ENCODE measurements at places on chromosomes 7 and 10. TPM values are rescaled to one million over a fixed set of nuclear protein-coding genes. Genes with fewer than 3 reads are reported as not detected.

The TM9SF3 gene
- 76.7 TPM for total RNA-seq

The IQUB gene
- 0.24 TPM for total RNA-seq

The C10orf67 gene
- not detected for total RNA-seq

The ABCB4 gene
- total RNA-seq = 0.27 TPM

The CALHM1 gene
- not detected for total RNA-seq

The CNTNAP2 gene
- 0.48 TPM for total RNA-seq

The NHLRC2 gene
- total RNA-seq = 25.9 TPM

The TRIM50 gene
- total RNA-seq = not detected

The ASZ1 gene
- not detected for total RNA-seq

The ANKRD30A gene
- total RNA-seq = not detected

The FAM200A gene
- total RNA-seq = 6.6 TPM

The GRID1 gene
- not detected for total RNA-seq

The SPDYE3 gene
- not detected for total RNA-seq

GRCh38 chr10:97574374-97575126 lies 2.0 kb downstream of the ANKRD2 start:
- H3K27me3 ChIP-seq = no peaks in the 10 kb centered on the region
- no peak overlapping the region for H3K27ac ChIP-seq
- DNase-seq = no peak
- H3K4me3 ChIP-seq = no peak overlapping the region
- H3K4me1 ChIP-seq = no peaks in the 10 kb centered on the region

- no peaks in the 10 kb centered on the region for H3K27me3 ChIP-seq
- H3K4me1 ChIP-seq = no peaks in the 10 kb centered on the region
- H3K36me3 ChIP-seq = no peaks in the 10 kb centered on the region
- H3K27ac ChIP-seq = no peak overlapping the region
- DNase-seq = no peak
- H3K4me3 ChIP-seq = no peak overlapping the region
These were observed 172.1 kb downstream of the SLC16A9 start for GRCh38 chr10:59537501-59537900.

DNA sequence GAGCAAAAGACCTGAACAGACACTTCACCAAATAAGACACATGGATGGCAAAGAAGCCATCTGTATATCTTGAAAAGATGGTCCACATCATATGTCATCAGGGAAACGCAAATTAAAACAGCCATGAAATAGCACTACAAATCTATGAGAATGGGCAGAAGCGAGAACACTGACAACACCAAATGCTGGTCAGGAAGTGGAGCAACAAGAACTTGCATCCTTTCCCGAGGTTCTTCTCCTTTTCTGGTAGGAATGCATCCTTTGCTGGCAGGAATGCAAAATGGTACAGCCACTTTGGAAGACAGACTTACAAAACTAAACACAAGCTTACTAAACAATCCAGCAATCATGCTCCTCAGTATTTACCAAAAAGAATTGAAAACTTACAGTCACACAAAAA lies 60.0 kb downstream of the PIK3AP1 start:
- DNase-seq = no peak
- H3K27me3 ChIP-seq = no peaks in the 10 kb centered on the region
- H3K4me3 ChIP-seq = no peak overlapping the region

DNA sequence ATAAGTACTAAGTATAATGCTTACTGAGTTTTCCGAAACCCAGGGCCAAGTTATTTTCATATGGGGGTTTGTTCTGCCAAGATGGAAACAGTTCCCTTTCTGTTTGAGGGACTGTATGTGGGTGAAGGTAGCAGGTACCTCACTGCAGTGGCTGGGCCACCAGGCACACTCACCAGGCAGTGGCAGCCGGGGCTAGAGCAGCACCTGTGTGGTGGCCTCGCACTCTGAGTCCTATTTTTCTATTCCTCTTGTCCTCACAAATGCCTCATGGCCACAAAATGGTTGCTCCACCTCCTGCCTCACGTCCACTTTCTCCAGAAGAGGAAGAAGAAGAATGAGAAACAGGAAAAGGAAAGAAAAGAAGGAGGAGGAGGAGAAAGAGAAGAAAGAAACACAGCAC lies 167.3 kb upstream of the SHH start:
- H3K36me3 ChIP-seq = no peaks in the 10 kb centered on the region
- H3K4me1 ChIP-seq = no peaks in the 10 kb centered on the region
- H3K27ac ChIP-seq = no peak overlapping the region
- H3K27me3 ChIP-seq = no peaks in the 10 kb centered on the region

- no peak overlapping the region for H3K27ac ChIP-seq
- no peaks in the 10 kb centered on the region for H3K36me3 ChIP-seq
- no peaks in the 10 kb centered on the region for H3K27me3 ChIP-seq
- no peak overlapping the region for H3K4me3 ChIP-seq
- DNase-seq = no peak
These were observed 66.3 kb downstream of the BEND7 start for GRCh38 chr10:13462551-13462950.

DNA sequence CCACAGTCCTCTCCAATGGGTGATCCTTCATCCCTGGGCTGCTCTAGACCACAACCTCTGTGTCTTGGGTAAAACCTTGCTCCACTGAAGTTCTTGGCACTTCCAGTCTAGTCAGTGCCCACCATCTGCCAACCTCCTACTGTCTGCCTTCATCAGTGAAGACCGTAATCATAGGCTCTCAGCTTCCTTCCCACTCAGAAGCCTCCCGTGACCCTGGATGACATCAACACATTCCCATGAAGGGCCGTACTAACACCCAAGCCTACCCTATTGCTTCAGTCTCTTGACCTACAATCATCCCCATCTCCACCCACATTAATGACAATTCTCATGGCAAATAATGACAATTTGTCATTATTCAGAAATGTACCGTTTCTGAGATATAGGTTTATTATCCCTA lies 27.6 kb upstream of the GARS1 start:
- H3K4me1 ChIP-seq = no peaks in the 10 kb centered on the region
- no peak overlapping the region for H3K4me3 ChIP-seq
- no peak for DNase-seq

DNA sequence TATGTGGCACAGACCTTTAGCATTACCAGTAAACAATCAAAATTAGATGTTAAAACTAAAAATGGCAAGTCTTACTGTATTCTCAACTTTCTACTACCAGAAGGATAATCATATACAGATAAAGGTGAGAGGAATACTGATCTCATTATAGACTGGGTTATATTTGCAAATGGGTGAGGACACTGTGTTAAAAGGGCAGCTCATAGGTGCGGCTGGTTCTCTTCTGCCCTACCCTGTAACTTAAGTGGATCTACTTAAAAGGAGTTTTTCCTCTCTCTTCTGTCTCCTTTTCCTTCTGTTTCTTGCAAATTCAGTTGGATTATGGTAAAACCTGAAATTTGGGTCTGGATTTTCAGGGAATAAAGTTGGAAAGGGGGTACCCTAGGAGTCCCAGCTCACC lies 33.0 kb downstream of the WASL start:
- no peak overlapping the region for H3K27ac ChIP-seq
- H3K4me3 ChIP-seq = no peak overlapping the region
- H3K27me3 ChIP-seq = no peaks in the 10 kb centered on the region
- H3K4me1 ChIP-seq = no peaks in the 10 kb centered on the region
- DNase-seq = no peak

GRCh38 chr10:49328401-49329145 lies 29.6 kb downstream of the C10orf71 start:
- no peak overlapping the region for H3K4me3 ChIP-seq
- no peaks in the 10 kb centered on the region for H3K36me3 ChIP-seq
- DNase-seq = no peak
- no peaks in the 10 kb centered on the region for H3K27me3 ChIP-seq
- no peak overlapping the region for H3K27ac ChIP-seq
- H3K4me1 ChIP-seq = no peaks in the 10 kb centered on the region

DNA sequence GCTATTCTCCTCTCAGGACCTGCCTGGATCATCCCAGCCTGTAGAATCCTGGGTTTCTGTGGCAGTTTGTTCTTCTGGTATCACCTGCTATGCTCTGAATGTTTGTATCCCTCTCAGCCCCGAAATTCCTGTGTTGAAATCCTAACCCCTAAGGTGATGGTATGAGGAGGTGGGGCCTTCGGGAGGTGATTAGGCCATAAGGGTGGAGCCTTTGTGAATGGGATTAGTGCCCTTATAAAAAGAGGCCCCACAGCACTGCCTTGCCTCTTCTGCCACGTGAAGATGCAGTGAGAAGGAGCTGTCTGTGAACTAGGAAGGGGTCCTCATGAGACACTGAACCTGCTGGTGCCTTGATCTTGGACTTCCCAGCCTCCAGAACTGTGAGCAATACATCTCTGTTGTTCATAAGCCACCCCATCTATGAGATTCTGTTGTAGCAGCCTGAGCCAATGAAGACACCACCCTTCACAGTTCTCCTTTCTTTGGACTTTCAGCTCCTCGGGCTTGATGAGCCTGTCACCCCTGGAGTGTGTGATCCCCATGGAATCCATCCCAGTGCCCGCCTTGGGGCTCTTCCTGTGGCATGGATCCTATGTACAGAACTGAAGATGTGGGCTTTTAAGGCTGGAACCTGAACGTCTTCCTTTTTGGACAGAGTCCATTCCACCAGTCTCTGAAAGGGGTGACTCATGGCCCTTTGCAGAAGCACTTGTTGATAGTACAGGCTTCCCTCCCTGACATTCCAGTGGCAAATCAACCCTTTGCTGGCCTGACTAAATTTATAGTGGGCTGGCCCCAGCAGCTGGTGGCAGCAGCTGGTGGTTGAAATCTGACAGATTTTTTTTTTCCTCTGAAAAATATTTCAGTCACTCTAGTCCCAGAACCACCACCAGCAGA lies 138.0 kb downstream of the TACC2 start:
- H3K36me3 ChIP-seq = no peaks in the 10 kb centered on the region
- no peak overlapping the region for H3K27ac ChIP-seq
- no peaks in the 10 kb centered on the region for H3K27me3 ChIP-seq
- no peak for DNase-seq

DNA sequence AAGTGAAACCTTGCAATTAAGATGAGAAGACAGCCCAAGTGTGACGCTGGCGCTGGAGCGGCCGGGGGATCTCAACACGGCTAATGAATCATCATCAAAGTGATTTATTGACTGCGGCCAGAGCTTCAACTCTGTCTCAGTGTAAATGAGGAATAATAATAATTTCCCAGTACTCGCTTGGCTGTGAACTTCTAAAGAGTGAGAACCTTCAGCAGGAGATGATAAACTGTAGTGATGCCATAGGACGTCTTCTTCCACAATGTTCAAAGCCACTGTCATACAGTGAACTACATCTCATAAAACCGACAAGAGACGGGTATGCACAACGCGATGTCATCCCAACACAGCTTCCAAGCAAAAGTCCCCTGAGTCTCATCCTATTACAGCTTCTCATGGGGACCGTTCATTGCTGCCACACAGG lies 123.6 kb upstream of the NOBOX start:
- H3K27me3 ChIP-seq = no peaks in the 10 kb centered on the region
- no peaks in the 10 kb centered on the region for H3K4me1 ChIP-seq
- H3K4me3 ChIP-seq = no peak overlapping the region
- DNase-seq = no peak
- H3K27ac ChIP-seq = no peak overlapping the region
- H3K36me3 ChIP-seq = no peaks in the 10 kb centered on the region

GRCh38 chr7:12788171-12788570 lies 100.7 kb downstream of the ARL4A start:
- H3K36me3 ChIP-seq = no peaks in the 10 kb centered on the region
- no peak overlapping the region for H3K27ac ChIP-seq

- H3K4me1 ChIP-seq = peaks cover 73% of the 10 kb centered on the region
- H3K27me3 ChIP-seq = no peaks in the 10 kb centered on the region
- DNase-seq = no peak
These were observed 17.0 kb downstream of the PRKCQ start for GRCh38 chr10:6563075-6563474.

DNA sequence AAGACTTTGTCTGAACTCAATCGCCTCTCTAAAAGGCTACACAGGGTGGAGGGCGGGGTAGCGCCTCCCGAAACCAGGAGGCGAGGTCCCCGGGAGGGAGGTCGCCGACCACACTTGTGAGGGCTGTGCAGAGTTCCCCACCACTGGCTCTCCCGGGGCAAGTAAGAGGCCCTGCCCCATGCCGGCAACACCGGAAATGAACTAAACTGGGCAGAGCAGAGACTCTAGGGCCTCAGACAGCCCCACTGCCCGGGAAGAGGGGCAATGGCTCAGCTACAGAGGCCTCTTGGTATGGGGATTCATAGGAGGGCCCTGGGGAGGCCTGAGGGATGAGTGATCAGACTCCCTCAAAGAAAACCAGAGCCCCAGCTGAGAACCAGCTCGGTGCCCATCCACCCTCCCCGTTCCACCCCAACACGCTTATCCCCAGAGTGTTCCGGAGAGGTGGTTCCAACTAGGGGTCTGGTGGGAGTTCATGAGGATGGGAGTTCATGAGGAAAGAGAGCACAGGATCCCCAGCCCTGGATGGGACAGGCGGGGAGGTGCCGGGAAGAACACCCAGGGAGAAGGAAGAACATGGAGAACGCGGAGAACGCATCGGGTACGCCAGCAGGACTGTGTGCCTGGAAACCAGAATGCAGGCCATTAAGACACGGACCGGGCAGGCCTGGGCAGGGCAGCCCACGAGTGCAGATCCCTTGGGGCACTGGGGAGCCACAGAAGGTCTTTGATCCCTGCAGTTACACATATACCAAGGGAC lies 89.4 kb upstream of the MYL10 start:
- H3K36me3 ChIP-seq = no peaks in the 10 kb centered on the region
- H3K4me3 ChIP-seq = no peak overlapping the region
- no peak overlapping the region for H3K27ac ChIP-seq
- H3K4me1 ChIP-seq = no peaks in the 10 kb centered on the region

- no peaks in the 10 kb centered on the region for H3K27me3 ChIP-seq
- no peaks in the 10 kb centered on the region for H3K36me3 ChIP-seq
- no peak overlapping the region for H3K4me3 ChIP-seq
- no peak overlapping the region for H3K27ac ChIP-seq
- H3K4me1 ChIP-seq = no peaks in the 10 kb centered on the region
These were observed 236.6 kb downstream of the CDK14 start for GRCh38 chr7:90832726-90833125.

DNA sequence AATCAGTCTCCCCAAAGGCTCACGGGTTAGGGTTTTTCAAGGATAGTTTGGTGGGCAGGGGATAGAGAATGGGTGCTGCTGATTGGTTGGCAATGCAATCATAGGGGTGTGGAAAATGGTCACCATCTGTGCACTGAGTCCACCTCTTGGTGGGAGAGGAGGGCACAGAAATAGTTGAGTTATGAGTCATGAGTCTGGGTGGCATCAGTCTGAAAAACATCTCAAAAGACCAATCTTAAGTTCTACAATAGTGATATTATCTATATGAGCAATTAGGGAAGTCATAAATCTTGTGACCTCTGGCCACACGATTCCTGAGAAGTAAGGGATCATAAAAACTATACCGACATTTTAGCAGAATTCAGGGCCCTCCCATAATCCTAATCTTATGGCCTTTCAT lies 62.7 kb downstream of the LGI1 start:
- H3K4me1 ChIP-seq = no peaks in the 10 kb centered on the region
- no peaks in the 10 kb centered on the region for H3K36me3 ChIP-seq
- no peak for DNase-seq
- H3K27me3 ChIP-seq = peaks cover 7% of the 10 kb centered on the region
- H3K4me3 ChIP-seq = no peak overlapping the region
- H3K27ac ChIP-seq = no peak overlapping the region

DNA sequence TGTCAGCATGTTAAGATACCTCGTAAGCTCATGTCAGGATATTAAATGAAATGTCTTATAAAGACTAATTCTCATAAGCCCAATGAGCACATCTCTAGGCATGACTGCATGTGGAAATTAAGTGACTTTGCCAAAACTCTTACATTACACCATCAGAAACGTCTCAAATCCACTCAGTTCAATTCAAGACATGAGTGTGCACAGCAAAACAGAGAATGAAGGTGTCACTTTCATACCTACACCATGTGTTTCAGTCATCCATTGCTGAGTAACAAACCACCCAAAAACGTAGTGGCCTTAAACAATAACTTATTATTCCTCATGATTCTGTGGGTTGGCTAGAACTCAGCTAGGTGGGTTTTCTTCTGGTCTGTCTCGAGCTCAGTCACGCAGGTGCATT lies 99.8 kb downstream of the ATE1 start:
- peaks cover 19% of the 10 kb centered on the region for H3K36me3 ChIP-seq
- no peak overlapping the region for H3K27ac ChIP-seq
- H3K4me1 ChIP-seq = no peaks in the 10 kb centered on the region
- no peaks in the 10 kb centered on the region for H3K27me3 ChIP-seq
- no peak for DNase-seq
